ENCODE measurements at places on chromosomes 3 and 15.

DNA sequence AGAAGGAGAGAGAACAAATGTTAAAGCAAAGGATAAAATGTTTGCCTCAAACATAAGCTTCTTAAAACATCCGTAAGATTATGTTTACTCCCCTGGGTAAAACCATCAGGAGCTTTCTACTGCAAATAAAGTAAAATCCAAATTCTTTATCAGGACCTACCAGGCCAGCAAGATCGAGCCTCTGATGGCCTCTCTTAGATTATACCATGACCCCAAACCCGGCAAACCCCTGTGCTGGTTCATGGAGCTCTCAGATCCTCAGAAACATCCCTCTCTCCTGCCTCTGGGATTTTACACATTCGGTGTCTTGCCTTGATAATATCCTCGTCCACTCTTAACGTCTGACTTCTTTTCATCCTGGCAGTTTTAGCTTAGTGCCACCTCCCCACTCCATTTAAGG, 7.5 kb upstream of the TARS3 start:
- DNase-seq = no peak

DNA sequence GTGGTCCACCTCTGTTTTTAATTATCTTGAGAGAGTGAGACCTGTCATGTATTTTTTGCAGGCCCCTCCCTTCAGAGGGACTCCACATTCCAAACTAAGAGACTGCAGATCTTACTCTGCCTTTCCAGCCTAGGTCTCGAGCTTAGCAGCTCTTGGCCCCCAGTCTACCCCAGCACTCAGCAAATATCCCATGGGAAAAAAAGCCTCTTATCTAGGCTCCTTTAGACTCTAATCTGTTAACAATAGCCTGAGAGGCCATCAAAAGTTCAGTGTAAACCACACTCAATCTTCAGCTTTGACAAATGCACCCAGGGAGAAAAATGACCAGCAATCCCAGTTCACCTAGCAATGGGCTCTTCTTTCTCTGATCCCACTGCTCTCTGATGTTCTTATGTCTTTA, 8.6 kb upstream of the BLM start:
- no peak for DNase-seq

DNA sequence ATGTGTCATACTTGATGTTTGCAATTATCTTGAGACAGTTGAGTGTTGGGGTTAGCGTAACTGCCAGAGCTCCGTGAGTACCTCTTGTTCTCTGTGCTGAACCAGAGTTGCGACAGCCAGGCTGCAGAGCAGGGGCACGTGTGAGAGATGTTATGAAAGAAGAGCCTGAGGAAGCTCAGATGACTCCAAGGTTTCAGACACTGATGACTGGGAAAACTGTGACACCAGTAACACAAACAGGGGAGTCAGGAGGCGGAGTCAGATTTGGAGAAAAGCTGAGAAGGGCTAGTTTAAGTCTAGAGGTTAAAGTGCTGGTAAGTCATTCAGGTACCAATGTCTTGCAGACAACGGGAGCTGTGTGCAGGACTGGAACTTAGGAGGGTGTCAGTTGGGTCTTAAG, 45.0 kb downstream of the BLM start:
- DNase-seq = no peak

- no peak for DNase-seq
These were observed 66.9 kb downstream of the FOXB1 start for GRCh38 chr15:60070838-60071493.

DNA sequence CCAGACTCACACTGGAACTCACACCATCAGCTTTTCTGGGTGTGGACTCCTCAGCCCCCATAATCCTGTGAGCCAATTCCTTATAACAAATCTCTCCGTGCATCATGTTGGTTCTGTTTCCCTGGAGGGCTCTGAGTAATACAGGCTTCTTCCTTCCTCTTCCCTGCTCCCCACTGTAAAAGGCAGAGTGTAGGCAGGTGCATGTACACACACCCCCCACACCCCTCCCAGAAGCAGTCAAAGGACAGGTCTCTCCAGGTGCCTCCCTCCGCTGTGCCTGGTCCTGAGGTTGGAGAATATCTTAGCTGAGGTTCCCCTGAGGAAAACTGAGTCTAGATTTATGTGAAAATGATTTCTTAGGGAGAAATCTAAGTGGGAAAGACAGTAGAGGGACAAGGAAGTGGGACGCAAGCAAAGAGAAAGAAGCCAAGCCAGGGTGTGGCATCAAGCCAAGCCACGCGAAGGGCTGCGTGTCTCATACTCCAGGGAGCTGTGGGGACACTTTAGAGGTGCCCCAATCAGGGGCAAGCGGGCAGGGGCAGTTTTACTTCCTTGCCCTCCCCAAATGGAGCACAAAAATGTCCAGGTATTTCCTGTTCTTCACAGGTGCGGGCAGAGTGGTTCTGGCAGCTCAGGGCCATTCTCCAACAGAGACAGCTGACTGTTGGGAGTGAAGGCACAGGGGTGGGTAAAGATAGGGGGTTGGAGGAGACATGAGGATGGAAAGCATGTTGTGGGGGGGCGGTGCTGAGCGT, 86.6 kb downstream of the HMG20A start:
- no peak for DNase-seq

- DNase-seq = no peak
These were observed 53.5 kb downstream of the RUBCN start for GRCh38 chr3:197683191-197683590.

- no peak for DNase-seq
These were observed 32.8 kb upstream of the MRPL3 start for GRCh38 chr3:131535596-131535995.

- DNase-seq = no peak
These were observed 81.9 kb upstream of the PTX3 start for GRCh38 chr3:157354722-157355121.

GRCh38 chr15:60154764-60155325, 150.7 kb downstream of the FOXB1 start:
- no peak for DNase-seq

DNA sequence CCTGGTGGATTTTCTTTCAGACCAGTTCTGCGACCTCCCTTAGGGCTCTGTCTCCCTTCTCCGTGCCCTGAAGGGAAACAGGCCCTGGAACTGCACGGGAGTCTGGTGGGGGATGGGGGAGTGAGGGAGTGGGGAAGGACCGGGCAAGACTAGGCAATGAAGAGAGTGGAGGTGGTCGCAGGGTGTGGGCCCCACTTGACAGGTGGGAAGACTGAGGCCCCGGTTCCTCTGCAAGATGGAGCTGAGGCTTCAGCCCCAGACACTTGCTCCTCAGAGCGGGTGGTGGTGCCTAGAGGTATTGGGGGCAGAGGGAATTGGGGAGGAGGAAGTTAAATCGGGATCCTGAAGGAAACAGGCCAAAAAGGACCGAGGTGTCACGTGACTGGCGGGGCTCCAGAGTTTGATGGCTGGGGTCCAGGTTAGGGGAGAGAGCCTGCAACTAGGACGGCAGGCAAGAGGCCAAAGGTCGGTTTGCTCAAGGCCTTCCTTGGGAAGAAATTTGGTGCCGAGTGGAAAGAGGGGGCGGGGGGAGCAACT, 597 bp upstream of the CAMK1 start:
- DNase-seq = no peak

DNA sequence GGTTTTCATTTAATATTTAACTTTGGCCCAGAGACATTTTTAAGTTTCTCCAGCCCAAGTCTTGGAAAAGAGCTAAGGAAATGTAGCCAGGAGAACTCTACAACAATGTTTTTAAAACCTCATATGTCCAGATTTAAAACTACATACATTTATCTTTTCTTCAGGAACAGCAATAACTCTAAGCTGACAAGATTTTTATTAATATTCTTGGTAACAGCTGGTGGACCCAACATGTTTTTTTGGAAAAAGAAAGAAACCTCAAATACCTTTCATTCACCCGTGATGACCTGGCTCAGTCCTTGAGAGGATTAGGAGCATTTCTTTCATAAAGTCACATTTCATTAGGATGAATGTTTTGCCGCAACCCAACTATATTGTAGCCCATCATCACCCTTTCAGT, 50.4 kb upstream of the CMSS1 start:
- DNase-seq = no peak

DNA sequence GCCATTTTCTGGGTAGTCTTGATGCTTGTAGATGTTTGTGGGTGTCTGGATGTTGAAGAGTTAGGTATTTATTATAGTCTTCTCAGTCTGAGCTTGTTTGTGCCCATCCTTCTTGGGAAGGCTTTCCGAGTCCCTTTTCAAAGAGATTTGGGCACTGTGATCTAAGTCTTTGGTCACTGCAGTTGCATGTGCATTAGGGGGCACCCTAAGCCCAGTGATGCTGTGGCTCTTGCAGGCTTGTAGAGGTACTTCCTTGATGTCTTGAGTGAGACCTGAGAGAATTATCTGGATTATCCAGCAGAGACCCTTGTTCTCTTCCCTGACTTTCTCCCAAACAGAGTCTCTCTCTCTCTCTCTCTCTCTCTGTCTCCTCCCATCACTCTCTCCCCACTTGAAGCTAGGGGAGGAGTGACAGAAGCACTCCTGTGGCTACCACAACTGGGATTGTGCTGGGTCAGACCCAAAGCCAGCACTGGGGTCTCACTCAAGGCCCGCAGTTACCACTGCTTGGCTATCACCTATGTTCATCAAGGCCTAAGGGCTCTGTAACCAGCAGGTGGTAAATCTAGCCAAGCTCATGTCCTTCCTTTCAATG, 68.5 kb downstream of the TMCO5A start:
- DNase-seq = no peak

DNA sequence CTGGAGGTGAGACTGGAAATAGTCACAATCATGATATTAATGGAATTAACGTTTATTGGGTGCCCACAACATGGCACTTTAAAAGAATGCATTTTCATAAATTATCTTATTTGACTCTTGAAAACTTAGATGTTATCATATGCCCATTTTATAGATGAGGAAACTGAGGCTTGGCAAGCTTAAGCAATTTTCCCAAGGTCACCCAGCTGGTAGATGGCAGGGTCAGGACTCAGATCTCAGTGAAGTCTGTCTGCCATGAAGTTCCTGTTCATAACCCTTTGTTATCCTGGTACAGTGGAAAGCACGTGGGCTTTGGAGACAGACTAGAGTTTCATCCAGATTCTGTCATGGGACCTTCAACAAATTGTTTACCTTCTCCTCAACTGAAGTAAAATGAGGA, 174.6 kb upstream of the NR2E3 start:
- DNase-seq = no peak

- no peak for DNase-seq
These were observed 101.9 kb upstream of the KCNH8 start for GRCh38 chr3:19046440-19046839.

- DNase-seq = no peak
These were observed 59.3 kb downstream of the CYP11A1 start for GRCh38 chr15:74307827-74308811.

DNA sequence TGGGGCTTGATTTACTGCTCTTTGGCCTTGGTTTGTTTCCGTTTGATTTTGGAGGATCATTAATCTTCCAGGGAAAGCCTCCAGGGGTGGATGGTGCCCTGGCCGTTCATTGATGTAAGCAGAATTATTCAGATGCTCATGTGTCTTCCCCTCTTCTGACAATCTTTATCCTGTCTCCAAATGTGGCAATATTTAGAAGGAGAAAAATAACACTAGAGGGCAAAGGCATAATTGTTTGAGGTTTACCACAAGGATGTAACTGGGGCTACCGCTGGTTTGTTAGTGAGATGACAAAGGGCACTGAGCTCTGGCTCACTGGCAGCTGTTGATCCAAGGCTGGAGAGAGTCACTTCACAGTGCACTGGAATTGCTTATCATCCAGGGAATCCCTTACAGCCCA, 18.2 kb upstream of the PLCL2 start:
- DNase-seq = no peak

GRCh38 chr3:175111036-175111435, 251.9 kb downstream of the NAALADL2 start:
- DNase-seq = no peak

GRCh38 chr3:195907684-195907933, 742 bp downstream of the TNK2 start:
- no peak for DNase-seq

DNA sequence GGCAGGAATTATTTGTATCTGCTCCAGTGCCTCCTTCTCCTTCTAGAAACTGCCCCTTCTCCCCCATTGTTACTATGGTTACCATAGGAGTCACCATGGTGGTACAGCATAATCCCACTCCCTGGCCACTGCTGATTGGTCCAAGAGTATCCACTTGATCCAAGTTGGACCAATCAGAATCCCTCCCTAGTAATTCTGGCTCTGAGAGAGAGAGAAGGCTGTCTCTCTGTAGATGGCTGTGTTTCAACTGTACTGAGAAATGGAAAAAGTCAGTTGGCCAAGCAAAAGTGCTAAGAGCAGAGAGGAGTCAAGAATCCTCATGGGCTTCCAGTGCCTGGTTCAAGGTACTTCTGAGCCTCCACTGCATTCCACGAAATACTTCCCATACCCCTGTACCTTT, 120.6 kb upstream of the SPATA12 start:
- DNase-seq = no peak

GRCh38 chr3:125032683-125033082, 23.1 kb downstream of the HEG1 start:
- no peak for DNase-seq

- no peak for DNase-seq
These were observed 36.4 kb downstream of the CFAP100 start for GRCh38 chr3:126431103-126431534.

- no peak for DNase-seq
These were observed 62.6 kb downstream of the CORO2B start for GRCh38 chr15:68641376-68641775.

DNA sequence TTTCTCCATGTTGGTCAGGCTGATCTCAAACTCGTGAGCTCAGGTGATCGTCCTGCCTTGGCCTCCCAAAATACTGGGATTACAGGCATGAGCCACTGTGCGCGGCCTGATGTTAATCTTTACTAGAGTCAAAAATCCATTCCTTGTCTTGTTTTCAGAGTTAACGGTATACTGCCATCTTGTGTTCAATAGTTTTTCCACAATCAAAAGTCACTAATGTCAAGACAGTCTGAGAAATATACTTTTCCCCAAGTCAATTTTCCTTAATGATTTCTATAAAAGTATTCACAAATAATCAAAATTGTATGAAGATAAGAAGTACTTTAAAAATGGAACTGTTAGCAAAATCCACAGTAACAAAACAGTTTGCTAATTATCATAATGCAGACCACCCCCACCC, 8.5 kb downstream of the CRBN start:
- DNase-seq = no peak

DNA sequence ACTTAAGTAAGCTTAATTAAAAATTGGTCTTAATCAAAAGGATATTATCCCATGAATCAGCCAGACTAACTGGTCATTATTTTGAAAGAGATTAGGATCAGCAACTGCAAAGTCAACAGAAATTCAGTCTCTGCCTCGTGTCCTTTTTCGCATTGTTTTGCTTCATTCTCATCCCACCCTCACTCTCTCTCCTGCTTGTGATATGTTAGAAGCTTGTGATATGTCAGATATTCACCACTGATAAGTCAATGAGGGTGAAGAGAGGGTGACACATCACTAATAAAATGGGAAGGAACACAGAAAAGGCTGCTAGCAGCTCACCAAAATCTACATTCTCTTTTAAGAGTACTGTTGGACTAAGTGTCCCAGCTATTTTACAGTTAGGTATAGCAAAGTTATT, 146.1 kb downstream of the SUCNR1 start:
- no peak for DNase-seq

All from stimulated activated CD4-positive, alpha-beta T cell treated with anti-CD3 and anti-CD28 coated beads, Interleukin-1b, Interleukin-23, amount 100 ng/mL, for 1 hour (primary cell).